ENCODE measurements at places on chromosomes 7 and 10.

DNA sequence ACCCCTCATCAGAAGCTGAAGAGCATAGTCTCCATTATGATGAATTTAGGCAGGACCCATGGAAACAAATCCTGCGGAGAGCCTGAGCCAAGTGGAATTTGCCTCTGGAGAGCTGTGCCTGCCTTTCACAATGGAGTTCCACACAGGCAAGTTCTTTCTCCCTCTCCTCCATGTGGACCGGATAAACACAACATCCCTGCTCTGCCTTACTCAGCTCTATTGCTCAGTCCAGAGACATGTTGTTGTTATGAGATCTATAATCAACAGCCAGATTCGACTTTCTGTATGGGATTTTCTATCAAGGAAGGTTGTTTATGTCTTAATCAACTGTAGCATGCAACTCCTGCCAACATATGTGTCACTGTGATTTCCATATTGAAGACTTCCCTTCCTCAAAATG, 59.5 kb upstream of the ELMO1 start:
- no peak for DNase-seq

GRCh38 chr10:121330563-121330962, 267.7 kb downstream of the FGFR2 start:
- DNase-seq: no peak

DNA sequence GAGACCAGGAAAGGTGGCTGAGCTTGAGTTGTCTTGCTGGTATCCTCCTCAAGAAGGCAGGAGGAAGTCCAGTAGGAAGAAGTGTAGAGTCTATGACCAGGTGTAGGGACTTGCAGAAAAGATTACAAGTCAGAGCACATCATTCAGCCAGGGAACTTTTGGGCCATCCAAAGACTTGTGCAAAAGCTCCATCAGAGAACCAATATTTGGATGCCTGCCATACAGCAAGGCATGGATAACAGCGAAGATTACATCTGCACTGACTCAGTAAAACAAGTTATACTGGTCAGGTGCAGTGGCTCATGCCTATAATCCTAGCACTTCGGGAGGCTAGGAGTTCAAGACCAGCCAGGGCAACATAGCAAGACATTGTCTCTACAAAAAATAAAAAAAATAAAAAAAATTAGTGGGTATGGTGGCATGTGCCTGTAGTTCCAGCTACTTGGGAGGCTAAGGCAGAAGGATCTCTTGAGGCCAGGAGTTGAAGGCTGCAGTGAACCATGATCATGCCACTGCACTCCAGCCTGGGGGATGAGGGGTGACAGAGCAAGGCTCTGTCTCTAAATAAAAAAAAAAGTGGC, 13.2 kb upstream of the NMT2 start:
- no peak for DNase-seq

GRCh38 chr7:21911341-21911875, 34.3 kb downstream of the CDCA7L start:
- no peak for DNase-seq

- DNase-seq: no peak
Observed at GRCh38 chr7:12921751-12922345, 234.4 kb downstream of the ARL4A start.

DNA sequence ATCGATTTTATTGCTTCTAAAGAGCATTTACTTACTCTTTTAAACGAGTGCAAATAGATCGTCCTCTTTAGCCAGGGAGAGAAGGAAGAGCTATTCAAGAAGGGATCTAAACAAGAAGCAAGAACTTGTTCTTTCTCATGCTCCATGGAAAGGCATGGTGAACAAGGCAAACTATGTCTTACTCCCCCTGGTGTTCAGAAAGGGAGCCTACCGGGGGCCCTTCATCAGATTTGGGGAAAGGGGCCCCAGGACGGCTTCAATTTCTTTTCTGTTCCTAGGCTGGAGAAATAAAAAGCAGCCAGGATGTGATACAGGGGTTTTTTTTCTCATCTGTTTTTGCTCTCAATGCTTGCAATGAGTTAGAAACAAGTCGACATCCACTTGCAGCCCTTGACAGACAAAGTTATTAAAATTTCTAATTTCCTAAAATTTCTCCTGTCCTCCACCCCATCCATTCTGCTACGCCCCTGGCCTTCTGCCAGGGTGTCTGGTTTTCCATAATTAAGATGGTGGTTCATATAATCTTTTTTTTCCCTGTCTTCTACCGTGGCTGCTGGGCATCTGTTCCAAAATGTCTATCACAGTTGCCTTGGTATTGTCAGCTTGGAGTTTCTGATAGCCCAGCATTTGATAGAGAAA, 214.4 kb downstream of the CREB5 start:
- no peak for DNase-seq

GRCh38 chr10:123061865-123062264, 53.1 kb downstream of the ACADSB start:
- no peak for DNase-seq

GRCh38 chr10:13066527-13066926, 33.4 kb upstream of the OPTN start:
- no peak for DNase-seq

- DNase-seq: peak; percentile 31
Observed at GRCh38 chr10:118850418-118851061, 95.8 kb upstream of the CACUL1 start.

GRCh38 chr7:91717681-91718470, 162.6 kb downstream of the MTERF1 start:
- no peak for DNase-seq

- no peak for DNase-seq
Observed at GRCh38 chr10:125101581-125101980, 58.8 kb downstream of the CTBP2 start.

DNA sequence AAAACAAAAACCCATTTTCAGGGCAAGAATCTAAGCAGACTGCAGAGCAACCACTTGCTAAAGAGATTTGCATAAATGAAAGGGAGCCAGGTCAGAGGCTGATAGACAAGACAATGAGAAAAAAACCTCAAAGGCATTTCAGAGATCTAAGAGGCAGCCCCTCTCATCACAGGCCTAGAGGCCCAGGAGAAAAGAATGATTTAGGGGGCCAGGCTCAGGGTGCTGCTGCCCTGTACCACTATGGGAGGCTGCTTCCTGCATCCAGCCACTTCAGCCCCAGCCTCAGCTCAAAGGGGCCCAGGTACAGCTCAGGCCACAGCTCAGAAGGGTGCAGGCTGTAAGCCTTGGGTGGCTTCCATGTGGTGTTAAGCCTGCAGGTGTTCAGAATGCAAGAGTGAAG, 3.7 kb upstream of the DNAJC12 start:
- no peak for DNase-seq

GRCh38 chr7:41731493-41732435, 28.9 kb upstream of the INHBA start:
- DNase-seq: no peak

GRCh38 chr10:103336370-103336769, 14.6 kb downstream of the PCGF6 start:
- DNase-seq: no peak

GRCh38 chr10:129973674-129974059, 9.6 kb upstream of the EBF3 start:
- no peak for DNase-seq

DNA sequence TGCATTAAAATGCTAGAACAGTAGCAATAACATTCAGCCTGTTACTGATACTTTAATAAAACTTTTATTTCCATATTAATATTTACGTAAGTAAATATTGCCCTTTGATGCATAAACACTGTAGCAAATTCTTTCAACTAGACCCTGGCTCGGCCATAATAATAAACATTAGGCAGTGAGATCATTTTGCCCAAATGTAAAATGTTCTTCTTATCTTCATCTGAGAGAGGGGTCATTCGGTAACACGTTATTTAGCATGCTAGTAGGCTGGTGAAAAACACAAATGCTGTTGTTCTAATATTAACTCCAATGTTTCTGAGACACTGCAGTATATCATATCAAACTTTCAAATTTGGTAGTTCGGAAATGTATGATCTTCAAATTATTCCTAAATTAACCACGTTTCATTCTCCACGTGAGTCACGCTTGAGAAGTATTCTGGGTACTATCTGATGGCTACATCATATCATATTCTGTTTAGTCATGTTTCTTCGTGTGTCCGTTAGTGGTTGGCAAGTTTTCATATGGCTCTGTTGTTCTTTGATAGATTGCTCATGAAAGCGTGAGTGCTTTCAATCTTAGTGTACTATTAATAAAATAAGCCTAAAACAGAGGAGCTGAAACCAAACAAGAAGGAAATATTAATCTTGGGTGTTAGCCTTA, 145.8 kb downstream of the NSUN6 start:
- DNase-seq: peak; percentile 17

DNA sequence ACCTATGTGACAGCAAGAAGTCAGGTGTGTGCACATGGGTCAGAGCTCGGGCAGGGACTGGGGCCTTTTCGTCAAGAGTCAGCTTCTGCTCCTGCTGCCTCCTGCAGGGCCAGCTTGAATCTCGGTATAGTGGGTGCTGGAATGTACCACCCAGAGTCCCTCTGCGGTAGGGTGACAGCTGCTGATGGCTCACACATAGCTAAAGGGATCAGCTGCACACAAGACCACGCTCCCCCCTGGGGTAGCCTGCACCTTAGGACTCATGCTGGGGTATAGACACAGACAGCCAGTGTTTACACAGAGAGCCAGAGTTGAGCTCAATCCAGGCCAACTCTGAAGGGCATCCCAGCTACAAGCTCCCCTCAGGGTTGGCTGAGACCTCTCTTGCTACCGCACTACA, 14.0 kb upstream of the COL13A1 start:
- no peak for DNase-seq

Measured in LNCaP clone FGC (cell line).